ENCODE measurements at places on chromosomes 16 and 17.
A peak's percentile ranks its signal among the peaks of the same experiment; 100 is the strongest.

DNA sequence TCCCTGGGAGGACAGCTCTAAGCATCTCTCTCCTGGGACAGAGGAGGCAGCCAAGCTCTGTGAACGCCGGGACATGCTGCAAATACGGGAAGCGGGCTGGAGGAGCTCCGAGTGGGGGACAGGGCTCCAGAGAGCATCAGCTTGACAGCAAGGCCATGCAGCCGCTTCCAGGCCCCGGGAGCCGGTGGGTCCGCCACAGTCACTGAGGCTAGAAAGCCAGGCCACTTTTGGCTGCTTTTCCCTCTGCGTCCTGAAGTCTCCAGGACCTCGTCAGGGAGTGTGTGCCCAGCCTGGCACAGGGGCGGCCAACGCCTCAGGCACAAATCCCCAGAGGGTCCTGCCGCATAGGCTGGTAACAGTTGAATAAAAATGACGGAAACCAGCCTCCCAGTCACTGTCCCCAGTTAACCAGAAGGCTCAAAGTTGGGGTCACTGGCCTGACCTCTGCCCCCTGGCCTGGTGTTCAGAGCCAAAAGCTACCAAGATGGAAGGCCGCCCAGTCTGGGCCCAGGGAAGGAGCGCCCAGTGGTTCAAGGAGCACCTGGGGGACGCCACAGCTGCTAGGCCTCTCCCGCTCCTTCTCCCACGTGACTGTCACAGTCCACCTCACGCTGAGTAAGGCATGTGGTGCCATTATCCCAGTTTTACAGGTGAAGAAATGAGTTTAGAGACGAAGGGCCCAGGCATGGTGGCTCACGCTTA, 3.2 kb upstream of the TRIM65 start:
- no peak for DNase-seq

DNA sequence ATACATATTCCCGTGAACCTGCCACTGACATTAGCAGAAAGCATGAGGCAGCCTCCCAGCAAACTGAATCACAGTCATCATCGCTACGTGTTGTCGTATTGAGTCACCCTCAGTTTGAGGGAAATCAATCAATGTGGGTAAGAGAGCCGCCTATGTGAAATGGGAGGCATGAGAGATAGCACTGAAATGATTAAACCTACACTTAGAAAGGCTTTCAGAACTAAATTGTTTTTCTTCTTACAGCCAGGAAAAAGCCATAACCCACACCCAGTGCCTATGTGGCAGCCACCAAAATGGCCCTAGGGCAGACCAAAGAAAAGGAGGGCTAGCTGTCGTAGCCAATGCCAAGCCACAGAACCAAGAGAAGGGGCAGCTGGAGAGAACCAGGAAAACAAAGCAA, 90.5 kb downstream of the ADAMTS18 start:
- no peak for DNase-seq

DNA sequence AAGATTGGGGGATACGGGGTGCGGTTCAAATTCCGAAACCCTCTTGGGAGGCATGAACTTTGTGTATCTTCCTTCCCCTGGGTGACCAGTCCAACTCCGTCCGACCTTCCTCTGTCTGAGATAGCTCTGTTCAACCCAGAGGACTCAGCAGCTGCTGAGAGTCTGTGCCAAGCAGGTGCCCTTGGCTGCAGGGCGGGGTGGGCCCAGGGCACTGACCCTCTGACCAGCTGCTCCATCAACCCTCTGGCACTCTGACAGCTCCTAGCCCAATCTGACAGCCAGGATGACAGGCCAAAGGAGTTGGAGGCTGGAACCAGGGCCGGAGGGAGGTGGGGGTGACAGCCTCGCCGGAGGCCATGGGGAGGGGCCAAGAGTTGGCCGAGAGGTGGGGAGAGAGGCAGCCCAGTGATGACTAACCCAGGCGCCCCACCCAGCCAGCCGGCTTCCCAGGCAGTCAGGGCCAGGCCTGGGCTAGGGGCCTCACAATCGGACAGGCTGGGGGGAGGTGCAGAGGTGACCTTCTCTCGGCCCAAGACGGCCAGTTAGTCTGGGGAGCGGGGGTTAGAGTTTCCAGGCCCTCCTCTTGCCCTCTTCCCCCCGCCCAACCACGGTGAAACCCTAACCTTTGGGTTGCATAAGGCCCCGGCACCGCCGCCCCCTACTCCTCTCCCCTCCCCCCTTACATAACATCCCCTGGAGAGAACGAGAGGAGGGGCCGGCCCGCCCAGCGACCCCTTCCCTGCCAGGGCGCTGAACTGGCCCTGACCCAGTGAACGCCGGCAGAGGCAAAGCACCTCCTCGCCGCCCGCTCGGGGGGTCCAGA, 5.0 kb upstream of the TLCD2 start:
- peak; percentile 35 for DNase-seq

GRCh38 chr16:3020604-3021448, 658 bp downstream of the TNFRSF12A start:
- DNase-seq, result peak; percentile 46

DNA sequence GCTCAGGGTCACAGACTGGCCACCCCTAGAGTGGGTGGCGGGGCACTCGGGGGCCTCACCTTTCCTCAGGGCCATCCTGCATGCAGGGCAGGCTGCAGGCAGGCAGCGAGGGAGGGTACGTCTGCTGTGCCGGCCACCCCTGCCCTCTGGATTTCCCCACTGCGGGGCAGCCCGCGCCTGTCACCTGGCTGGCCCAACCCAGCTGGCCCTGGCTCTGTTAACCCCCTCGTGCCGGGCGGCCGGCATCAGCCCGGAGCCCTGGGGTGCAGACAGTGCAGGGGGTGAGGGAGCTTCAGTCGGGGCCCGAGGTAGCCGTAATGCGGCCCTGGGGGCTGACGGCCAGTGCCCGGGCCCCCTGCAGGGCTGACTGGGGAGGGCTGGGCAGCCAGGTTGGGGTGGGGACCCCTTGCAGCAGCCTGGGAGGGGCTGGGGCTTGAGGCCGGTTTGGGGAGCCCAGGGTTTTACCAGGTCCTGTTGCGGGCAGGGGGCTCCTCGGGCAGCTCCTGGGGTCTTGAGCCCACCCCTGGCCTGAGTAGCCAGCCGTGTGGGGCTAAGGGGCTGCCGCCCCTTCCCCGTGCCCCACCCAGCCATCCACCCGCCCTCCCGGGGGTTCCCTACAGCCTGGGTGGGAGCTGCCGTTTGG, at the start of gene IGFALS:
Gene IGFALS (minus strand): TSS at position 128 of the 643 bp plus-strand sequence. CDS start 53 bp downstream, at position 75.
- no peak for DNase-seq

- DNase-seq, result no peak
These were observed 46.7 kb downstream of the WNT3 start for GRCh38 chr17:46771561-46772474.

GRCh38 chr16:12728469-12728868, 75.2 kb downstream of the CPPED1 start:
- DNase-seq, result no peak

DNA sequence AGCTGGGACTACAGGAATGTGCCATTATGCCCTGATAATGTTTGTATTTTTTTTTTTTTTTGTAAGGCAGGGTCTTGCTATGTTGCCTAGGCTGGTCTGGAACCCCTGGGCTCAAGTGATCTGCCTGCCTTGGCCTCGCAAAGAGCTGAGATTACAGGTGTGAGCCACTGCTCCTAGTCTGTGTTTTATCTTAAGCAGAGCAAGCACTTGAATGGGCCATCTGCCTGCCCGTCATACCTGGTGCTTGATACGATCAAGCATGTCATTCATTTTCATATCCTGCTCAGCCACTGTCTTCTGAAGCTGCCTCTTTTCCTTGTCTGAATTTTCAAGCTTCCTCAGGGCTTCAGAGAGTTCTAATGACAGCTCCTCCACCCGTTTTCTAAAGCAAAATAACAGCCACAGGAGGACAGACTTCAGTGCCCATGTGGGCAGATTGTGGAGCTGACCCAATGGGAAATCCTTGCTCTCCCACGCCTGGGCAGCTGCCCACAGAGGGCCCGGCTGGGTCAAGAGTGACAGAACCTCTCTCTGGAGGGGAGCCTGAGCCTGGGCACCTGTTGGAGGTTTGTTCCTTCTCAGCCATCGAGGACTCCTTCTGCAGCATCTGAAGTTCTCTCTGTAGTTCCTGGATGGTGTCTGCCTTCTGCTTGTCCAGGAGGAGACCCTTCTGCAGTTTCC, 36.5 kb downstream of the DHX38 start:
- no peak for DNase-seq

DNA sequence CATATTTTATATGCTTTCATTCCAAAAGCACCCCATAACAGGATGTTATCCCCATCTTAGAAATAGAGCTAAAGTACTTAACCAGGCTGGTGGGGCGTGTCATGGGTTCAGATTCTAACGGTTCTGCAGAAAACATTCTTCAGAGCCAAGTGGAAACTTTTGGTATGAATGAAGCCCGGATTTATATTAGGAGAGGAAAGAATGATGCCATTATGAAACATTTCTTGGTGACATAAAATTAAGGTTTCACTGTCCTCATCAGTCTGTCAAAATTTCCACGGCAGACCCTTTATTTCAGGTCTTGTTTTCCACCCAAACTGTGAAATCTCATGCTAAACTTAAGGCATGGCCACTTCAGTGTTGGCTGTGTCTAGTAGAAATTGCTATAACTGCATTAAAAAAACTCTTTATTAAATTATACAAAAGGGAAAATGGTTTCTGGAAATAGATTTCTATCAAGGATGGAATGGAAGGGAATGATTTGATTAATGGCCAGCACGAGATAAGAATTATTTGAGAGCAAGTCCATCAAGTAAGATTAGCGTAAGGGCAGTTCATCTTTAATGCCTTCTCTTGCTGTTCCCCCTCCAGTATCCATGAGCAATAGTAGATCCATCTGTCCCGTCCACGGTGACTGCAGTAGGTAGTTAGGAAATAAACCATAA, 11.7 kb downstream of the PRKCA start:
- no peak for DNase-seq

GRCh38 chr16:85275533-85276249, 163.4 kb upstream of the CIBAR2 start:
- peak; percentile 64 for DNase-seq

DNA sequence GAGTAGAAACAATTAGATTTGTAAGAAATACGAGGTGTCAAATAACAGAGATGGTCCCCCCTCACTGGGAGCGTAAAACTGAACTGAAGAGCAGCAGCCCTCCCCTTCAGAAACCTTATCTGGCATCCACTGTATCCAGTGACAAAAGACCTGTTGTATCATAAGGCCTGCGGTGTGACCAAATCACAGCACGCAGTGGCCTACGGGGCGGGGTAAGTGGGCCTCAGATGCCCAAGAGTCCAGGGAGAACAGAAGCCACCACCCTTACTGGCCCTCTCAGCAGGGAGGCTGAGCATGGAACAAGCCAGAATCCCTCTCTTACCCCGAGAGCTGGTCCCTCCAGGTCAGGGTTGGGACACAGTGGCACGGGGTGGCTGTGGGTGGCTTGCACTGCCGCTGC, 5.5 kb downstream of the JMJD6 start:
- no peak for DNase-seq

DNA sequence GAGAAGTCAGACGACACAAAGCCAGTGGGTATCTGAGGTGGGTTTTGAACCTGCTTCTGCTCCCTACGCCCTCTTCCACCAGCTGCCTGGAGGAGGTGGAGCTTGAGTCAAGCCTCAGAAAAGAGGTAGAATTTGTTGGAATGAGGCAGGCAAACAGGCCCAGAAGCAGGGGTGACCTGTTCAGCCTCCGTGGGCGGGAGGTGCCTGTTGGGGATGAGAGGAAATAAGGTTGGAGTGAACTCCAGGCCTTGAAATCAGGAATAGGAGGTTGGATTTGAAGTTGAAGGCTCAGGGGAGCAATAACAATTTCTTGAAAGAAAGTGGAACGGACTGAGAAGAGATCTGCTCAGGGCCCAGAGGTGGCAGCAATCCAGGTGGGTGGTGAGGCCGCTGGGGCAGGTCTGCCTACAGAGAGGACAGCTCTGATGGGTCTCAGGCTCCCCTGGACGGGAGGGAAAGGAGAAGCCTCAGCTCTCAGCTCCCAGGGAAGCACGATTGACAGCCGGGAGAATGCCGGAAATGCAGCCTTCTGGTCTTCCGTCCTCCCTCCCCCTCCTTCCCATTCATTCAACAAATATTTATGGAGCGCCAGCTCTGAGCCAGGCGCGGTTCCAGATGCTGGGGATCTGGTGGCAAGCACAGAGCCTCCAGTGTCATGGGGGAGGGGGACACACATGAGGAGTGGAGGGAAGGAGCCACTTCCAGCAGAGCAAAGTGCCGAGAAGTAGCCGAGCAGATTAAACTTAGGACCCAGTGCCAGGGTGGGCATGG, 61.9 kb upstream of the CIBAR2 start:
- DNase-seq, result no peak

- DNase-seq, result no peak
These were observed 24.5 kb downstream of the C17orf67 start for GRCh38 chr17:56809106-56809819.

DNA sequence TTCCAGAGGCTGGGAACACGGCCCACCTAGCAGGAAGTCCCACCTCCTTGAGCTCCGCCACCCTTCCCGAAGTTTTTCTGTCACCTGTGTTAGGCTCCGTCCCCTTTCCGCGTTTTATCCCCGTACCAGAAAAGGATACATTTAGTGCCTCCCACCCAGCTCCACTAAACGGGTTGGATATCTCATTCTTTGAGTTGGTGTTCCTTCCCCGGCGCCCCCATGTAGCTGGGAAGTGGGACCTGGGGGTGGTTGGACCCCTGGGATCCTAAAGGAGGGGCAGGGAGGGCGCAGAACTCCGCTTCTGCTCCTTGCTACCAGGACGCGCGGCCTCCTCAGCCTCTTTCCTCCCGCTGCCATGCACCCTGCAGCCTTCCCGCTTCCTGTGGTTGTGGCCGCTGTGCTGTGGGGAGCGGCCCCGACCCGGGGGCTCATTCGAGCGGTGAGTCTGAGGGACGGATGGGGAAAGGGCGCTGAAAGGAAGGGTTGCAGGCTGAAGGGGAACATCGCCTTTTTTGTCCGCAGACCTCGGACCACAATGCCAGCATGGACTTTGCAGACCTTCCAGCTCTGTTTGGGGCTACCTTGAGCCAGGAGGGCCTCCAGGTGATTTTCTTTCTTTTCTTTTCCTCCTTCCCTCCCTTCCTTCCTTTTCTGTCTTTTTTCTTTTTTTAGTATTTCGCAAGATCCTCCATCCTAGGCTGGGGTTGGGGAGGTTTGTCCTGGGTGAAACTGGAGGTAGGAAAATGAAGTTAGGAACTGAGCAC, 669 bp downstream of the RNF167 start:
- peak; percentile 43 for DNase-seq

DNA sequence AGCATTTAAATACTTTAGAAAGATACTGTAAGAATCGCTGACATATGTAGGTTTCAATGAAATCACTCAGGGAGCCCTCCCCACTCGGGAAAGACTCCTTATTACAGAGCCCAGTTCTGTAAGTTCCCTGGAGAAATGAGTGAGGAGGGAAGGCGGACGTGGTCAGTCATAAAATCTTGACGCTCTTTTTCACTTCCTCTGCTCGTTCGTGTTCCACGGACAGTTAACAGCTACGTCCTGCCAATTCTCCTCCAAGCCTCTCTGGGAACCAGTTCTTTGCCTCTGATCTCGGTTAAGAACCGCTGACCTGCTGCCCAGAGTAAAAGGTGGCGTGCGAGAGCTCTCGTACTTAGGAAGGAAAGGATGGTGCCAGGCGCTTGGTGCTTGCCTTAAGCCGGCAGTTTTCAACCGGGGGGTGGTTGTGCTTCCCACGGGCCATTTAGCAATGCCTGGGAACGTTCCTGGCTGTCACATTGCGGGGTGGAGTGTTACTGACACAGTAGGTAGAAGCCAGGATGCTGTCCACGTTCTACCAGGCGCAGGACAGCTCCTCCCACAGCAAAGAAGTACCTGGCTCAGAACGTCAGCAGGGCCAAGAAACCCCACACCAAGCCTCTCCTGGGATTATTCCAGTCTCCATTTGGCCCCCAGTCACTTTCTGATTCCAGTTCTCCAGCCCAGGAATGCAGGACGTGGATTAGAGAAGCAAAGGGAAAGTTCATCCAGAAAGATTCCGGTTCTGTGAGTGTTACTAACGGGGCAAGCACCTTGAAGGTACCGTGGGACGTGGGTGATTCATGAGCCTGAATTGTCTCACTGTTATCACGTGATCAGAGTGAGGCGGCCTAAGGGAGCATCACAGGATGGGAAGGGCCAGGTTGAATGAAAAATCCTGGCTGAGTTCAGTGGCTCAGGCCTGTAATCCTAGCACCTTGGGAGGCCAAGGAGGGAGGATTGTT, 87.7 kb downstream of the MRM3 start:
- no peak for DNase-seq

Data from activated T-cell treated with anti-CD3 and anti-CD28 coated beads for 48 hours (primary cell).